NCI-H1436 (cell line): ENCODE measurements at places on chromosomes 1 and 21.

DNA sequence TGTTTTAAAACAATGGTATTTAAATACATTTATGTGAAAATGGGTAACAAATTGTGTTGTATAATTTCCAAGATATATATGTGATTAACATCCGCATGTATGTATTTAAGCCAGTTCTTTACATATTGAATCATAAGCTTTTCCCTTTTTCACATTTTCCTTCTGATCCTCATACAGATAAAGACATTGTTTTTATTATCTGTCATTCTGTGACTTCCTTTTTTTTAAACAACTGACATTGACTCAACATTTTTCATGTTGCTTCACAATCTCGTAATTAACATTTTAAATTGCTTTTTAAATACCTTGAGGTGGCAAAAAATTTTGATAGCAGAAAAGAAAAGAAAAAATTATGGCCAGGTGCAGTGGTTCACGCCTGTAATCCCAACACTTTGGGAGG, 1.4 kb downstream of the STXBP3 start:
- DNase-seq: no peak

- DNase-seq: no peak
Observed at GRCh38 chr1:65471213-65471833, 50.9 kb downstream of the LEPR start.

DNA sequence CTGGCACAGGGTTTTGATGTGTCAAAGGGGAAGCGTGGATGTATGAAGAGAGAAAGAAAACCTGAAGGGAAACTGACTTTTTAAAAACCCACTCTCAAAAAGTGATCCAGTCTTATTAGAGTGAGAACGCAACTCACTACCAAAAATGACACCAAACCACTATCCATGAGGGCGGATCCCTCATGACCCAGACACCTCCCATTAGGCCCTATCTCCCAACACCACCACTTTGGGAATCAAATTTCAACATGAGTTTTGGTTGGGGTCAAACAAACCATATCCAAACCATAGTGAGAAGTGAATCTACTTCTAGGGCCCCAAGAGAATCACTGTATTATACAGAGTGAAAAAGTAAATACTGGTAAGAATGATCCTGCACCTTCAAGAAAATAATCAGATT, 53.5 kb downstream of the FNBP1L start:
- DNase-seq: no peak

- DNase-seq: no peak
Observed at GRCh38 chr1:66311092-66311491, 222.9 kb upstream of the SGIP1 start.

DNA sequence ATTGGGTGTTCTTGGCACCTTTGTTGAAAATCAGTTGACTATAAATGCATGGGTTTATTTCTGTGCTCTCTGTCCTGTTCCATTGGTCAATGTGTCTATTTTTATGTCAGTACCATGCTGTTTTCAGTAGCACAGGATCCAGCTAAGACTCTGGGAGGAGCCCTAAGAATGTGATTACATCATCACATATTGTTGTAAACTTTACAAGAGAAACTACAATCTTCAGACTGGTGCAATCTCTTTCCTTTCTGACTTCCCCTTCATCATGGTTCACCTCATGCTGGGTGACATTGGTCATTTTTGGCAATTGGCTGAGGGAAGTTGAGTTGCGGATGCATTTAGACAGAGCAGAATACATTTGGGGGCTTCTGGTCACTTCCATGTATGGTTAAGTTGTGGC, 88.4 kb downstream of the C21orf91 start:
- DNase-seq: no peak
